NCI-H526 treated with DMSO at 0.1 percent for 48 hours (cell line): ENCODE measurements at places on chromosomes 12 and 14.

GRCh38 chr12:32939801-32940200 is 43.2 kb upstream of the PKP2 start:
- DNase-seq: no peak

DNA sequence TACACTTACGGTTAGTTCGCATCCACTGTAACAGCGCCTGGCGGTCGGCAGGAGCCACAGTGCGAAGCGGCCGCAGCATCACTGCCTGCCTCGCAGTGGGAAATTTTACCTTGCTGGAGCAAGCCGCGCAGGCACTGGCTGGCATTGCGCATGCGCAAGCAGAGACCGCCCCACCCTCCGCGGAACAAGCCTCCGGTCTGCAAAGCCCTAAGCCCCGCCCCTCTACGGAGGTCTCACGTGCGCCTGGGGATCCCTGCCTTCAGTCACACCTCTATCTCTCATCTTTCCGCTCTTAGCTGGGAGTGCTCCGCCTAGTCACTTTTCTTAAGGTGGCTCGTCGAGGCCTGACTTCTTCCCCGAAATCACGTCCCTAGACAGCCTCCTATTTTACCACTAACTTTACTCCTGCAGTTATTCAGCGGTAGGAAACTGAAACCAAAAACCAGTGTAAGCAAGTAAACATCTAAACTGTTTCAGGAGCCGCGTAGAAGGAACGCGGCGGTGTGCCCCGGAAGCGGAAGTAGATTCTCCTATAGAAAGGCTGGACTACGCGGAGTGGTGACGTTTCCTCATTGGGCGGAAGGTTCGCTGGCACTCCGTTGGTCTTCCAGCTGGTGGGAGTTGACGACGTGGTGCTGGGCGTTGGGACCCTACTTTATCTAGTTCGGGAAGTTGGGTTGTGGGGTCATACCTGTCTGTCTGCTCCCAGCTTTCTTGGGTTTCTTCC is at the start of gene SRP54:
Gene SRP54, plus strand, starts transcription at position 572 of the 727 bp plus-strand sequence. CDS start 13,718 bp downstream, outside the sequence.
- DNase-seq: peak; percentile 98

DNA sequence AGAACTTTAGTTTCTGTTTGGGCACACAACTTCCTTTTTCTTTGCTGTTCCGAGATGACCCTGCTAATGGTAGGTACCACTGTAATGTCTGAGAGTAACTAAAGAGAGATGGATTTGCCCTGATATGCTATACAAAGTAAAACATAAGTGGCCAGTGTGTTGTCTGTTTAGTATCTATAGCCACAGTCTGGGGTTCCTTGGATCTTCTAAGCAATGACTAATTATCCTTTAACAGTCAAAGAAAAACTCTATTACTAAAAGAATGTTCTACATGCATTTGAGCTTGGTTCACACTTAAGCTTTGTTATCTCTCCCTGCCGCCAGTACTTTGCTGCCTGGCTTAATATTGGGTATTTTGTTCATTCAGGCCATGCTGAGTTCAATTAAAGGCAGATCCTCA is 1051.9 kb upstream of the FLRT2 start:
- no peak for DNase-seq

DNA sequence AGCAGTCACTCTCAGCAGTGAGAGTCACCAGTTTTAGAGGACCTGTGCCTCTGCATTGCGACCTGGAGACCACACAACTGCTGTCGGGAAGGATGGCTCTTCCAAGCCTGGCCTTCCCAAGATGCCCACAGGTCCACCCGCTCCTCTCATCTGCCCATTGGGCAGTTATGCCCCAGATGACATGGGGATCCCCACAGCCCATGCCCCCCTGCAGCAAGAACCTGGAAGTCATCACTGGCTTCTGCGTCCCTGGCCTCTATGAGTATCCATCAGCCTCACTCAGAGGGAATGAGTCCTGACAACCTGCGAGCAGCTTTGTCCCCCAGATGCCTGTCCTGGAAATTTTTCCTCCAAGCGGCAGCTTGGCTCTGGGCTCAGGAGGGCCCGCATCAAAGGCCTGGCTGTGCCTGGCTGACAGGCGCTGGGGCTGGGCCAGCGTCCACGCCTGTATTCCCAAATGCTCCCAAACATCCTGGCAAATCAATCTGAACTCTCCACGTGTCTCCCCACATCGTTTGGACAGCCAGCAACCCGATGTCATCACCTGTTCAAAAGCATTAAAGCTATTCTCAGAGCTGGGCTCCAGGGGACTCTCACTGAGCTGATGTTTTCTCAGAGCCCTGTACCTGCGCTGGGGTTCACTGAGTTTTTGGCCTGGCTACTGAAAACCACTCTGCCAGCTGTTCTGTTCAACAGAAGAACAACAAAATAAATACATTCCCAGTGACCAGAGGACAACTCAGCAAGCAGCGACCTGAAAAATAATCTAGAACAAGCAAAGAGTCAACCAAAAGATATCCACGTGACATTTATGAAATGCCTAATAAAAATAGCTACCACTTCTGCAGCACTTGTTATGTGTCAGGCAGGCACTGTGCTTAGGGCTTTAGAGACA is 57.8 kb downstream of the CLMN start:
- DNase-seq: no peak

DNA sequence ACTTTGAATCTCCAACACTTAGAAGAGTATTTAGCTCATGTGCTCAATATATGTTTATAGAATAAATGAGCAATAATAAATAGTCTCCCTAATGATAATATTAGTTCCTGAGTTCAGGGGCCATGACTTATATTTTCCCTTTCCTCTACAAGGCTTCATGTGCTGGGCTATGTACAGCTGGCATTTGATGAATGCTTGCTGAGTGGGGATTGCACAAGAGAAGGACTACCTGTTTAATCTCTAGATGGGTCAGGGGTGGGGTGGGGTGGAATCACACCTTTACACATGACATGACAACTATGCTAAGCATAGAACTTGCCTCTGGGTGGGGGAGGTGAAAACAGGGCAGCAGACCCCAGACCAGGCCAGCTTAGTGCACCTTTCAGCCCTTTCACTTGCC is 7.6 kb upstream of the ABHD12B start:
- no peak for DNase-seq

DNA sequence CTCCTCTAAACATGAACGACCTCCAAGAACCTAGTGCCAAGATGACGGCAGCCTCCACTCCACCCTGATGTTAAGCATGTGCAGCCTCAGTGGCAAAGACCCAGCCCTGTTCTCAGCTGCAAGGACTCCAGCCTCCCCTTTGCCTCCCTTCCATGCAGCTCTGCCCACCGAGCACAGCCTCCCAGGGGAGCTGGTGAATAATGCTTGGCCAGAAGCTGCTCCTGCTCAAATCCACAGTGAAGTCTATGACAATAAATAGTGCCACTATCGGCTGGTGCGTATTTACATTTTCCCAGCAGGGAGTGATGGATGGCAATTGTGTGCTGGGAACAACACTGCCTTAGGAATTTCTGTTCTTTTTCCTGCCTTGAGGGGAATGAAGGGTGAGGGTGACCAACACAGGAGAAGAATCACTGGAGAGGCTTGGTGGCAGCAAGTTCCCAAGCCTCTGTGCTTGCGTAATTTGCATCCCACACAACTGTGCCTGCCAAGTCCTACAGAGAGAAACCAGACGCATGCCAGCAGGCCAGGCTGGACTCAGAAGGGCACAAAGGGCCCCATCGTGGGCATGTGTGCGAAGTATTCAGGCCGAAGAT is 29.9 kb upstream of the TC2N start:
- no peak for DNase-seq

- DNase-seq: no peak
These were observed 10.6 kb upstream of the CLEC12A start for GRCh38 chr12:9960590-9960989.

DNA sequence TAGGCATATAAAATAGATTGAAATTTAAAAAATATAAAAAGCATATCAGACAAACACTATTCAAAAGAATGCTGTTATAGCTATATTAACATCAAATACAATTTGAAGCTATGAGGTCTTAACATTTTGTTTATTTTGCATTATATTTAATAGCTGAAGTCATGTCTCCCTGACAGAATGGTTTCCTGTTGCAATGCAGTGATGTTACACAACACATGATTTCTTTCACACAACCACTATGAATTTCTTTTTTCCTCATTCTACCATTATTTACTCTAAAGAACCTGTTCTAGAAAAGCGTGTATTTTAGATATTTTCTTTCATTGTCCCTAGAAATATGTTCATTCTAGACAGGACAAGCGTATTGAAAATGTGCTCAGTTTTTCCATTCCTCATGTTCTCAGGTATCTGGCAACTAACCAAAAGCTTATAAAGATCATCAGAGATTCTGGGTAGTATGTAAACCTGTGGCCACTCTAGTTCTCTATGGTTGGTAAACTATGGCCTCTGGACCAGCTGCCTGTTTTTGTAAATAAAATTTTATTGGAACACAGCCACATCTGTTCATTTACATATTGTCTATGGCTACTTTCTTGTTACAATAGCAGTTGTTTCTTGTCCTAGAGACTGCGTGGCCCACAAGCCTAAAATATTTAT is 183.8 kb downstream of the FOXA1 start:
- DNase-seq: no peak

- DNase-seq: peak; percentile 54
These were observed at the start of gene VSIG10 for GRCh38 chr12:118103601-118104382. TSS of gene VSIG10 (minus strand) at chr12:118104011. CDS start at chr12:118103671, 340 bp downstream.

GRCh38 chr14:63993992-63994391 is 141.2 kb downstream of the SYNE2 start:
- no peak for DNase-seq

DNA sequence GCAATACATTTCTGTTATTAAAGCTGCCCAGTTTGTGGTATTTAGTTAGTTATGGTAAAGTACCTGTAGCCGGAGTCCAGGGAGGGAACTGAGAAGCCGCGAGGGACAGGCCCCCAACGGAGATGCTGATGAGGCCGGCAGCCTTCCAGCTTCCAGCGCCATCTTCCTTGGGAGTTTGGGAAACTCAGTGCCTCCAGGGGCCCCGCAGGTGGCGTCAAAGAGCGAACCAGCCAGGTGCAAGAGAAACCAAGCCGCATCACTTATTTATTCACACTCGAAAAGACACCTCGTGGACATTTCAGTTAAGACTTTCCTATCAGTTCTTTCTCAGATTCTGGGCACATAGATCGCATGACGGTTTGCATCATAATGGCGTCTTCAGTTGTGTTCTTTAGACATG is 216.6 kb downstream of the GLT1D1 start:
- no peak for DNase-seq

DNA sequence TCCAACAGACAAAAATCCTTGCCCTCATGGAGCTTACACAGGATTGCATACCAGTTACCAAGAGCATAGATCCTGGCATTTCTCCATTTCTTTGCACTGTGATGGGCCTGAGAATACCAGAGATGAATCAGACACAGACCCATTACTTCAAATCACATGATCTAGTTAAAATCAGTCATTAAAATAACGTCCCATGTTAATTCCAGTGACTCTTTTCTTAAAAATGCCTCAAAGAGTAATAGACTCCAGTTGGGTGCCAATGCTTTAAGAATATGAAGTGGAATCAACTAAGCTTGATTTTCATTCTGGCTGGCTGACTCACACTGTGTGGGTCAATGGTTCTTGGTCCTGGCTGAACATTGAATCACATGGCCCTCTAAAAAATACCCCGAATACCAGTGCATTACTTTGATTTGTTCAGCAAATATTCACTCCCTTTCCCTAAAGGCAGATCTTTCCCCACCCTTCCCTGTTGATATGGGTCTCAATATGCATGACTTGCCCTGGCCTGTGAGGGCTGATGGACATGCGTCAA is 11.0 kb downstream of the ASB2 start:
- no peak for DNase-seq

DNA sequence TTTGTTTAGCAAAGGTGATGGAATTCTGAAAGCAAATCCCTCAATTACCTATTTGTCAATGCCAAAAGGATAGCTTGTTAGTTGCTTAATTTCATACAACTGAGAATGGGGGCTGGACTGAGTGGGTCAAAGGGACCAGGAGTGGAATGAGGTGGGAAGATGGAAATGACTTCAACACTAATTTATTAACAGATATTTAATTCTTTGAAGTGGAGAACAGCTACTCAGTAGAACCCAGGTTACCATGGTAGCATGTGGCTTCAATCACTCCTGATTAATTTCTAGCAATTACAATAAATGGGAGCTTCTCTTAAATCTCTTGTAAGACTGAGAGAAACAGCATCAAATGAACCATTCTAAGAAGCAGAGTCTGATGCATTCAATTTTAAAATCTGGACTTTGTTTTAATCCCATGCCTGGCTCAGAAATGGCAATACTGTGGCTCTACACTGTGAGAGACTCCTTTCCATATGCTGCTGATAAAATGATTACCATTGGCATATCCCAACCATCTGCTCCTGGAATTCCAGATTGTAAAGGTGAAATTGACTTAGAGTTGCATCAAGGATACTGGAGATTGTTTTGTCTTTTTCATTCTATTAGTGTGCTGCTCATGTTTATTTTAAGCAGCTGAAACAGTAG is 607.8 kb downstream of the SNAPC1 start:
- no peak for DNase-seq

DNA sequence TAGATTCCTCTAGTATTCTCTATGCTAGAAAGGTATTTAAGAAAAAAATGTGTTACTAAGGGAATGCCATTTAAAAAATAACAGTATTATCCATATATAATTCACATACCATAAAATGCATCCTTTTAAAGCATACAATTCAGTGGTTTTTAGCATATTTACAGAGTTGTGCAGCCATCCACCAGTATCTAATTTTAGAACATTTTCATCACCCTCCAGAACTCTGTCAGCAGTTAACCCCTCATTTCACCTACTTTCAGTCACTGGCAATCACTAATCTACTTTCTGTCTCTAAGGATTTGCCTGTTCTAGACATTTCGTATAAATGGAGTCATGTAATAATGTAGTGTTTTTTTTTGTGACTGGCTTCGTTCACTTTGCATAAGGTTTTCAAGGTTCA is 33.4 kb downstream of the TBC1D15 start:
- DNase-seq: no peak

DNA sequence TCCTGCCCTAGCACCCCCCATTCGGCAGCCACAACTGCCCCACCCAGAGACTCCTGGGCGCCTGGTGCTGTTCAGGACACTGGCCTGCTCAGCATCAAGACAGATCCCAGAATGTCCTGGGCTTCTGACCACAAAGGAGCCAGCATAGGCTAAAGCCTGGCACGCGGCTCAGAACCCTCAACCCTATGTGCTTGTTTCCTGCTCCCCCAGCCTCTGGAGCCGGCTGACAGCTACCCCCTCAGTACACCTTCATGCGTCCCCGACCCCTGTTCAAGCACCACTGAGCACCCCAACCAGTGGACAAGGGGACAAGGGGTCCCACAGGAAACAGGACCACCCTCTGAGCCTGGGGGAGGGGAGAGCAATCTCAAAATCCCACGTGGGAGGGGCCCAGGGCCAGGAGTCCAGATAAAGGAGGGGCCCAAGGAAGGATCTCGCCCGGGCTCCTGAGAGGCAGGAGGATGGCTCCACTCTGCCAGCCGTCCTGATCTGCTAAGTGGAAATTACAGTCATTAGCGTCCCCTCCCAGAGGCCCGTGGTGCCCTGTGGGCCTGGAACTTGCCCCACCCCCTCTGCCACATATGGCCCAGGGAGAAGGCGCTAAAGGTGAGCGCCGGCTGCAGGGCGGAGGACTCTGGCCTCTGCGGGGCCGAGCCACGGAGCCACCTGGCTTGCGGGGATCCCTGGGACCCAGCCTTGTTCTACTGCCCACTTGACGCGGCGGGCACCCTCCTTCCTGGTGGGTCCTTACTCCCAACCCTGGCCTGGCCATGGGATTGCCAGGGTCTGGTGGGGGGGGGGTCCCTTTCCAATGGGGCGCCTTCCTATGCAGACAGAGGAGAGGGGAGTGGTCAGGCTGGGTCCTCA is 27.2 kb upstream of the GPR132 start:
- peak; percentile 44 for DNase-seq
